Gastroesophageal sphincter (tissue), 4 donors: ENCODE measurements at places on chromosomes 2 and 18. TPM values are rescaled to one million over a fixed set of nuclear protein-coding genes. Genes with fewer than 3 reads are reported as not detected.

GRCh38 chr2:166972418-166972817 is 84.1 kb downstream of the XIRP2 start:
- no peak for ATAC-seq

GATA6 gene
- total RNA-seq = 7.5 TPM

KCNE4 gene
- total RNA-seq = 13.0 TPM

PSD4 gene
- total RNA-seq = 4.4 TPM

GRCh38 chr18:44723411-44723810 is 42.7 kb downstream of the SETBP1 start:
- ATAC-seq = no peak

INHBB gene
- 2.7 TPM for total RNA-seq

DNA sequence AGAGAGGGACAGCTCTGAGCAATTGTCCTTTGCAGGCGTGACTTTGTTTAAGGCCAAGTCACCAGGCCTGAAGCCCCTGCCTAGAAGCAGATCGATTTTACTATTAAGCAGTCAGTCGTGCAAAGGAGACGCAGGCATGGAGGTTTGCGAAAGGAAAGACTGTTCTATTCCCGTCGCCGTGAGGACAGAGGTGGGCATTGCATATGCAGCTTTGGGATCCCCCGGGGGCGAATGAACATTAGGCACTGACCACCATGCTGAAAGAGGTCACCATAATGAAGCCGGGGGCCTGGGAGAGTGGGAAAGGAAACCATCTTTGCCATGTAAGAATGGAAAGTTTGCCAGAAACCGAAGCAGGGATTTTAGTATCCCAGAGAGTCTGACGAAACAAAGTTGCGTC is 231.6 kb downstream of the BCL11A start:
- ATAC-seq = no peak
